ENCODE measurements at places on chromosomes 1 and 21.

DNA sequence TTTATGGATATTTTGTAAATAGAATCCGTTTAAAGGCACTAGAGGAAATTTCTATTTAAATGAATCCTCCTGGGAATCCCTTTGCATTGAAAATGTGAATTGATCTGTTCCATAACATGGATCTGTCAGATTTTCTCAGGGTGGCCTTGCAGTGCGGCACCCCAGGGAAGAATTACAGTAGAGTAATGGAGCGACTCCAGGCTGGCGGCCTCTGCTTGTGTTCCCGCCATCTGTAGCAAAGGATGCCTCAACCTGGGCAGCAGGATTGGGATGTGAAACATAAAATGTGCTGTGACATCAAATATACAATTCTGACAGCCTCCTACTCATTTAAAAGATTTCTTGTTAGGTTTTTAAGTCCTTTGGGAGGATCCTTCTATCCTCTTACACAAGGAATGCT is 115.9 kb downstream of the RHOU start:
- DNase-seq, result no peak

- DNase-seq, result no peak
Observed at GRCh38 chr1:207817778-207818751, 66.2 kb downstream of the CD46 start.

- no peak for DNase-seq
Observed at GRCh38 chr1:7265771-7266371, 480.6 kb downstream of the CAMTA1 start.

DNA sequence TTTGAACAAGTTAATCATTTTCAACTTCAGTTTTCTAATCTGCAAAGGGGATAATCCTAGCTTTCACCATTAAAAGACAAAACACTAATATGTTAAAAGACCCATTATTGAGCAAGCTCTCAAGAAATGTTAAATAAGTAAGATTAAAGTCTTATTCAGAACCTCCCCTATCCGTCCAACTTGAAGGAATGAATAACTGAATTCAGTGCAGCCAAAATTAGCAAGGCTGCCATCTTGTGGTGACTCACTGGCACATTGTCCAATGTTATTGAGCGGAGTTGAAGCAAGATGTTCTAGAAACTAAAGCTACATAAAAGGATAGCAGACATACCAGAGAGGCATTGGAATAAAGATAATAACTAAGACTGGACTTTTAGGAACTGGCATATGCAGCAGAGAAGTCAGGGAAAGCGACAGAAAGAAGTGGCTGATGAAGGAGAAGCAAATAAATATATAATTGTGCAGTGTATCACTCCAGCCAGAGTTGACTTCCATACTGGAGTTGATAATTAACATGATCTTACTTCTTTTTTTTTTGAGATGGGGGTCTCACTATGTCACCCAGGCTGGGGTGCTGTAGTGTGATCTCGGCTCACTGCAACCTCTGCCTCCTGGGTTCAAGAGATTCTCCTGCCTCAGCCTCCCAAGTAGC is 8.2 kb upstream of the CAP1 start:
- DNase-seq, result no peak

DNA sequence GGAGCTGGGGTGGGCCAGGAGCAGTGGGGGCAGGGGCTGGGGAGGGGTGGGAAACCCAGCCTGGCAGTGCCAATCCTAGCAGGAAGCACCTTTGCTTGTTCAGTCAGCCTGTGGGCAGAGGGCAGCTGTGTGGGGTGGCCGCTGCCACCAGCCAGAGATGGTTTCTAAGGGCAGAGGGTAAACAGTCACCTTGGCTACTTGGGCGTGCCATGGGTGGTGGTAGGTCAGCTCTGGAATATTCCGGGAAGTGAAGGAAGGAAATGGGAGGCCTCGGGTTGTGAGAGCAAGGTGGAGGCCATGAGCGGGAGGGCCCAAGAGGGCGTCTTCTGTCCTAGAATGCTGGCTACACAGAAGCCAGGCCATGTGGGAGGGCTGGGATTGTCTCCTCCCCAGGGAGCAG is 20.7 kb upstream of the WNT4 start:
- DNase-seq, result no peak

Data from SIG-M5 (cell line).